ENCODE measurements at places on chromosomes 2 and 18.

DNA sequence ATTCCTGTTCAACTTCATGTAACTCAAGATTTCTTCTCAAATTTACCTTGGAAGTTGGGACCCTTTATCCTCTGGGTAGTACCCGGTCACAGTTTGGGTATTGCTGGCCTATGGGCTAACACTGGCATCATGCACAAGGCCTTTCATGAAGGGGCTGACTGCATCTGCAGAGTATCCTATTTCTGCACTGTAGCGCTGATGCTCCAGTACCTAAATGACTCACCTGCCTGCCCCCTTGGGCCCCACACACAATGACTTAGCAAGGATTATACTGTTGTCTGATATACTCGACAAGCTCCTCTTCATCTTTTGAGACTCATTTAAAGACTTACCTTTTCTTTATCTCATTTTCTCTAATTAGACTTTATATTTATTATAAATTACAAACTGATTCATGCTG is 39.9 kb downstream of the DNAH6 start:
- no peak for ATAC-seq

- ATAC-seq = no peak
Measured at GRCh38 chr2:177252808-177253531, 11.6 kb downstream of the NFE2L2 start.

DNA sequence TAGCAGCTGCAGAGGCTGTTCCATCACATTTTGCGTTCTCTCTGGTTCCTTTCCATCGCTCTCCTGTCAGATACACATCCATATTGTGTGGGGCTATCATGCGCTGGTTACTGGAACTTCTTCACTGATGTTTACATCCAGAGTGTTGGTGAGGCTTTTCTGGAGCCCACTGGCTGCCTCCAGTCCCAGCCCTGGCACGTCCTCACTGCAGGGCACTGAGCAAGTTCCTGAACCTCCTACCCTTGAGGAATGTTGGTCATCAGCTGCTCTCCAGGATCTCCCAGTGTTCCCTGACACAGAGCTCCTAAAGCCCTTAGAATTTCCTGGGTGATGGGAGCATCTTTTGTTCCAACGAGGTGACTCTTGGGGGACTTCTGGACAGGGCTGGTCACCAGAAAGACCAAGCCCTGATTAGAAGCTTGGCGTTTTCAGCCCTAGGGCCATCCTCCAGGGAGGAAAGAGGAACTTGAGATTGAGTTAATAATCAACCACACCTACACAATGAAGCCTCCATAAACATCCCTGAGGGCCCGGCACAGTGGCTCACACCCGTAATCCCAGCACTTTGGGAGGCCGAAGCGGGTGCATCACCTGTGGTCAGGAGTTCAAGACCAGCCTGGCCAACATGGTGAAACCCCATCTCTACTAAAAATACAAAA is 81.3 kb downstream of the TFCP2L1 start:
- no peak for ATAC-seq

DNA sequence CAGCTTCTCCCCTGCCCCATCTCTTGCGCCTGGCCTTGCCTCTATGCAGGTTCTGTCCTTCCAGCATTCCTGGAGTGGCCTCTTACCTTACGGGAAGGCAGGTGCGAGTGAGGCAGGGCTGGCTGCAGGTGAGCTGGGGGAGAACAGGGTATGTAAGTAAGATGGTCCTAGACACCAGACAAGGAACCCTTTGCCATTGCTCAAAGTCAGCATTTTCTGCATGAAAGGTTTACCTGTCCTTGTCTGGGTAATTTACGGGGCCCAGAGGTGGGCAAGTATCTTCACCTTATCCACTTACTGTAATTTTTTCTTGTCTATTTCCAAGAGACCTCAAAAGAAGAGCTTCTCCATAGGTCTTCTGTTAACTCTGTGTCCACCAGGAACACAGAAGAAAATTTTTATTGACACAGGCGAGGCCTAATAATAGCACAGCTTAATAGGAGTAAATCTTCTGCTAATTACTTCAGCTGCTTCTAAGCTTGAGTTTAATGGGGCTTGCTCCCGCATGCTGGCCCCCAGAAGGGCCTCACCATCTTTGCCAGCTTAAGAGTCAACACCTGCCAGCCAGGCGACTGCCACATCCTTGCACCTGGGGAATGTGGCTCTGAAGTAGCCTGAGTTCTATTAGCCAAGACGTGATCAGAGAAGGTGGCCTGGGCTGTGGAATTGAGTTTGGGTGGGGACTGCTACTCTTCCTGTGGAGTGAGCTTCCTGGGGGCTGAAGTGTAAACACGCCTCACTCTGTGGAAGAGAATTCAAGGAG is 27.1 kb downstream of the PCARE start:
- ATAC-seq = no peak

- no peak for ATAC-seq
Measured at GRCh38 chr2:43058726-43059110, 167.7 kb downstream of the ZFP36L2 start.

DNA sequence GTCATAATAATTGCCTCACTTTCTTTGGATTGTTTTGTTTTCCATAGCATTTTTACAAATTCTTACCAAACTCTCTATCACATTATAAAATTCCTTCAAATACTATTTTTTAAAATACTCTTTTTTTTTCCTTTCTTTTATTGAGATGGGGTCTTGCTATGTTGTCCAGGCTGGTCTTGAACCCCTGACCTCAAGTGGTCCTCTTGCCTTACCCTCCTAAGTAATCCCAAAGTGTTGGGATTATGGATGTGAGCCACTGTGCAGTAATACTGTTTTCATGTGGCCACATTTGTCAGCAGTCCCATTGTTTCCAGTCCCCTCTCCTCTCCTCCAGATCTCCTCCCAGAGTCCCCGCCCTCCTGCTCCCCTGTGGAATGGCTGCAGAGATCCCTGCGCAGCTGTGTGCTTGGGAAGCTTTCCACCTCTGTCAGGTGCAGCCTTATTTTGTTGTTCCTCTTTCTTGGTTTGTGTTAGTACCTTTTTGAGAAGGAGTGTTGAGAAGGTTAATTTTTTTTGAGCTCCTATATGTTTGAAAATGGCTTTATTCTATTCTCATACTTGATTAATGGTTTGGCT is 227.3 kb downstream of the LOXHD1 start:
- ATAC-seq = no peak

DNA sequence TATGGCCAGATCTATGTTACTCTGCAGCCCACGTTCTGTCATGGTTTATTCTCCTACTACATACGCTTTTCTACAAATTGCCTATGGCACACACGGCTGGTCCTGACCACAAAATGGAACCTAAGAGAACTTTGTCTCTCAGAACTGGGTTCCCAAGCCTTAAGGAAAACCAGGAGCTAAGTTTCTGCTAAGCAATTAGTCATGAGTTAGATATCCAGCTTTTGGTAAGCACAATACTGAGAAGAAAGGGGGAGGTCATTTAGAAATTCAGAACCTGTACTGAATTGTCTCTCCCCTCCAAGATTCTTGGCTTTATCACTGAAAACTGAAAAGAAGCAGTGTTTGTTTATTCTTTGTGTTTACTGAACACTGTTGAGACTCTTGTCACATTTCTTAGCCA is 283.5 kb upstream of the TANK start:
- no peak for ATAC-seq

DNA sequence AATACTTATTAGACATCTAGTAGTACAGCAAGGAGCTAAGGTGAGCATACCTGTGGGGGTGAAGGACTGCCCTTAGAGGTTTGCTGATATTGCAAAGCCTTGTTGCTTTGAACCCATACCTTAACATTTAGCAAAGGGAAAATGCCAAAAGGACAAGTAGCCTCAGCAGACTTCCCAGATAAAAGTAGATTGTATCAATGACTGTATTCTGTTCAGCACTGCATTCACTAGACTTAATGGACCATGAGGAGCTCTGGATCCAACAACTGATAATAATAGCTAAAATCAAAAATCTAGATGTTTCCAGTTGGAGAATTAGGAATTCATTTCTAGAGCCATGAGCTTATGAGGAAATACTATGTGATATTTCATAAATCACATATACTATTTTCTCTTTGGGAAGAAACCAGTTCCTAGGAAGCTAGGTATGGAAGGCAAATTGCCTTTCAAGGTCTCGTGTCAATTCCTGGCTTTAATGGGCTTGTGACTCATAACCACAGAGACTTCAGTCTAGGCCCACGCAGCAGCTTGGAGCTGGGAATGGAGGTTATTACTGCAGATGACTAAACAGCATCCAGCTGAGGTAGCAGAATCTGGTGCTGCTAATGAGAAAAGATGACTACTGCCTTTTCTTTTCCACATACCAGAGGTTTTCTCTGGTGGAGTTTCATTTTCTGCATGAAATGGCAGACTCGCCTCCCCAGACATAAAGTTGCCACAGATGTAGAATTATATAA is 191.2 kb upstream of the NABP1 start:
- no peak for ATAC-seq

DNA sequence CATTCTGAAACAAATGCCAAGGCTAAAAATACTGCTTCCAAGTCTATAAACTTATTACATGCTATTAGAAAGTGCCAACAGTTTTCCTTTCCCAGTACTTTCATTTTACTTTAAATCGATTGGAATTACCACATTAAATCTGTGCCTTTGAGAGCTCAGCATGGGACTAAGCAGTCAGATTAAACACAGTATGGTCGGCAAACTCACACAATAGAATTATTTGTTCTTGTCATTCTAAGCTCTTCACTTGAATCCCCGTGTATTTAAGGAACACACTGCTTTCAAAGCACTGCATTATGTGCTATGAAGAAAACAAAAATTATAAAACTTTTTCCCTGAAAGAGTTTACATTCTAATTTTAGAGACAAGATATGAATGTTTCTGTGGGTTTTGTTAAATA is 444.4 kb upstream of the SLC39A10 start:
- no peak for ATAC-seq

- no peak for ATAC-seq
Measured at GRCh38 chr2:42164971-42165370, 4.2 kb upstream of the EML4 start.
